ENCODE measurements at places on chromosomes 16 and 17.
A peak's percentile ranks its signal among the peaks of the same experiment; 100 is the strongest.

- no peak for DNase-seq
Measured at GRCh38 chr17:30000001-30000754, 58.7 kb downstream of the EFCAB5 start.

- no peak for DNase-seq
Measured at GRCh38 chr17:75266316-75267152, 4.5 kb downstream of the MIF4GD start.

GRCh38 chr17:79280866-79281572 lies 206.4 kb downstream of the ENGASE start:
- DNase-seq = no peak

DNA sequence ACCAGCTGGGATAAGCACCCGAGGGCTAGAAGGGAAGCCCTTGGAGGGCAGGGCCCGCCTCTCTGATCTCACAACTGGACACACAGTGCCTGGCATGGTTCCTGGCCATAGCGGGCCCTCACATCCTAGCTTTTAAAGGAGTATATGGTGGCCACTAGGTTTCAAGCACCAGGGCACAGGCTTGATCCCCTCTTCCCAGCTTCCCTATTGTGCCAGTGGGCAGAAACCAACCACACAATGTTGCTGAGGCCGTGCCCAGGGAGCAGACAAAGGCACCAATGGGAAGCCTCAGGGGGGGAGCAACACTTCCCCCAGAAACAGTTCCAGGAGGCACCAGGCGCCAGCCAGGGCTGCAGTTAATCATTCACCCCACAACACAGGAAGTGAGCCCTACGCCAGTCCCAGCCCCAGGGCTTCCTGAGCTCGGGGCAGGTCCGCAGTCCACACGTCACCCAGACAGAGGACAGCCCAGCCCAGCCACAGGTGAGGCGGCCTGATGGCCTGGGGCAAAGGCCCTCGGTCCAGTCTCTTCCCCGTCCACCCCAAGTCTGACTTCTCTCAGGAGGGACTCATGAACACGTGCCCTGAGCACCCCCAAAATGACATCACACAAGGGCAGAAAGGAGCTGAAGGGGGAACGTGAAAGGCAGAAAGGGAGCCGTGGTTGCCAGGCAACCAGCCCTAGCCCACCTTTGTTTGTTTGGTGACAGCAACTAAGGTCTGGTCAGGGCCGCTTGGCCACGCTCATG lies 12.8 kb downstream of the SMIM5 start:
- DNase-seq = peak; percentile 89

GRCh38 chr17:59643159-59644140 lies 23.8 kb downstream of the CLTC start:
- no peak for DNase-seq

GRCh38 chr16:13289515-13289914 lies 388.1 kb downstream of the SHISA9 start:
- DNase-seq = peak; percentile 8

GRCh38 chr16:8989099-8989878 lies 25.6 kb upstream of the USP7 start:
- no peak for DNase-seq

DNA sequence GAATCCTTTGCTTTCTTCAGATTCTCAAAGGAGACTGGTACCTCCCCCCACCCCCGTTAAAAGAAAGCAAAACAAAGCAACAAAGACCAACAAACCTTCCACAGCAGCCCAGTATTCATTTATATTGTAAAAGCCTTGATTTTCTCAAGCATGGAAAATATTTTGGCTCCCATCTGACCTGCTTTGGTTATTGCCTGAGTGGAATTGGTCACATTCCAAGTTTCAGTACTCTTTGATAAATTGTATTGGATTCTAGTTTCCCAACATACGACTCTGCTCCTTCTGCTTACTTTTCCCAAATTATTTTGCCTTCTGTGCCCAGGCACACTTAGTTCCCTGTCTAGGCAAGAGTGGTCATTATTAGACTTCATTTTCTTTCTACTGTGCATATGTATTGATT lies 1.3 kb downstream of the ABCC11 start:
- no peak for DNase-seq

GRCh38 chr16:10579965-10580882 lies at the start of gene EMP2:
Gene EMP2 (minus strand): TSS chr16:10580598. CDS start chr16:10547617, 32,981 bp downstream.
- DNase-seq = peak; percentile 52

DNA sequence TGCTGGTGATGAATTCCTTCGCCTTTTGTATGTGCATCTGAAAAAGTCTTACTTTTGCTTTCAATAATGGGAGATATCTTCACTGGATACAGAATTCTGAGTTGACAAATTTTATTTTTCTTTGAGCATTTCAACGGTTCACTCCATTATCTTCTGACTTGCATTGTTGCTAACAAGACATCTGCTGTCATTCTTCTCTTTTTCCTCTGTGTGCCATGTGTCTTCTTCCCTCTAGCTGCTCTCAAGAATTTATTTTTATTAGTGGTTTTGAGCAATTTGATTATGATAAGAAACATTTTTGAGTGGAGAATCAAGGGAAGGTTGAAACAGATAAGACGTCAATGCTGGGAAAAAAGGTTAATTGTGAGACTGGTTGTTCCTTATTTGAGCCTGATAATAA lies 471.8 kb downstream of the CDH13 start:
- DNase-seq = no peak

DNA sequence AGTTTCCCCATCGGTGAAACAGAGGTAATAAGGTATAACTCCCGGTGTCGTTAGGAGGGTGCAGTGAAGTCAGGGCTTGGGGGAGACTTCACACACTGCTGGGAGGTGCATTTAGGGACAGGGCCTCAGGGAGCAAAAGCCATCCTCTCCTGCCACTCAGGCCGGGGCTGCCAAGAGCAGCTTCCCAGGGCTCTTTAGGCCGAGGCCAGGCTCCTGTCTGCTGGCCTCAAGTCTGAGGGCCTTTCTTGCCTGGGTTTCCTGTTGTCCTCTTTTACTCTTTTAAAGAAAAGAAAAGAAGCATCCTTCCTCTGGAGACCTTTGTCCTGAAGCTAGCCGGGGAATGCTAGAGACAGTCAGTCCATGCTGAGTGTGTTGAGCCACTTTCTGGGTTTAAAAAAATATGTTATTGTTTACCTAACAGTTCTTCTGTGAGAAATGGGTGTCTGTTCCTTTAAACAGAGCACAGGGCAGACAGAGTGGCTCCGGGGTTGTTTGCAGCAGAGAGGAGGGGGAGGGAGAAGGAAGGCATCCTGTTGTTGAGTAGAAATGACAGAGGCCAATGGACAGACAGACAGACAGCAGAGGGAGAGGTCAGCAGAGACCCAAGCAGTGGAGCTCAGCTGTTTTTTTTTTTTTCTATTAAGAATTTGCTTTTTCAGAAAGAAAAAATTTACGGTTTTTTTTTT lies 79.1 kb downstream of the C17orf67 start:
- no peak for DNase-seq

GRCh38 chr17:39196241-39196807 lies 1.1 kb downstream of the CACNB1 start:
- no peak for DNase-seq

DNA sequence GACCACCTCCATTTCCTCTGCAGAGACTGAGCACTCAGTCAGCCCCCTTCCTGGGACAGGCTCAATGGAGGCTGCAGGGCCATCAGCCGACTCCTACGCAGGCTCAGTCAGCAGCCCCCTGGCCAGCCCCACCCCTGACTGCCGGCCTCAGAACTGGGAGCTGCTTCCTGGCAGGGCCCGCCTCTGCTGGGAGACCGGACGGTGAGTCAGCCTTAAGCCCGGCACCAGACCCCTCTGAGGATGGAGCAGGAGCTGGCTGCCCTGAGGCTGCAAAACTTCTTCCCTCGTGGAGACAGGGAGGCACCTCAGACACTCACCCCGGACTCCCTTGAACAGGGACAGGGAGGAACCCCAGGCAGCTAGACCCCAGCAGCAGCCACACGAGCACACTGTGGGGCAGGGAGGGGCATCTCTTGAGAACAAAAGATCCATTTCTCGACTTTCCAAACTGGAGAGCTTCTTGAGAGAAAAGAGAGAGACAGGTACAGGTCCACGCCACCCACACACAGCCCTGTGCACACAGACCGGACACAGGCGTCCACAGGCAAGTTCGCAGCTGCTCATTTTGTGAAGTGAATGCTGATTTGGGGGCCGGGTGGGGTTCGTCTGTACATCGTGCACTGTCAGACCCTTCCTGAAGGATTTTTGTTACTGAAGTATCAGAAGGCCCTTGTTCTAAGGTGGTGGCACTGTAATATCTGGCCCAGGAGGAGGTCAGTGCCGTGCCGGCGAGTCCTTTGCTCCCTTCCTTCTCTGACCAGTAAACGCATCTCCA lies 1.3 kb upstream of the TUBB3 start:
- DNase-seq = no peak
